ENCODE measurements at places on chromosomes 1 and 21.

DNA sequence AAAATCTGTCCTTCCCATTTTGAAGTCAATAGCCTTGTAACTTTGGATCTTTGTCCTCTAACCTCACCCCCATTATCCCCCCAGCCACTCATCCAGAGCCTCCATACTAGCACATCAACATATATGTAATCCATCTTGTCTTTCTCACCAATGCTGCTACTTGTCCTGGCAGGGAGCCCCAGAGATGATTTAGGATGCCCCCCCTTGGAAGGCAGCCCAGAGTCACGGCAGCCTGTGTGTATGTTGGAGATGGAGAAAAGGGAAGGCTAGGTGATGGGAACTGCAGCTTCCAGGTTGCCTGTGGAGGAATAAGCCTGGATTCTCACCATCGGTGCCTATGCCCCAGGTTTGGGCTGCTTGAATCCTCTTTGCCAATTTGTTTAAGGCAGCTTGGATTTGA lies 51.7 kb upstream of the SCMH1 start:
- no peak for DNase-seq

- DNase-seq, result no peak
Observed at GRCh38 chr1:7549277-7550161, 221.6 kb upstream of the VAMP3 start.

- DNase-seq, result no peak
Observed at GRCh38 chr1:230124186-230125128, 57.4 kb downstream of the GALNT2 start.

DNA sequence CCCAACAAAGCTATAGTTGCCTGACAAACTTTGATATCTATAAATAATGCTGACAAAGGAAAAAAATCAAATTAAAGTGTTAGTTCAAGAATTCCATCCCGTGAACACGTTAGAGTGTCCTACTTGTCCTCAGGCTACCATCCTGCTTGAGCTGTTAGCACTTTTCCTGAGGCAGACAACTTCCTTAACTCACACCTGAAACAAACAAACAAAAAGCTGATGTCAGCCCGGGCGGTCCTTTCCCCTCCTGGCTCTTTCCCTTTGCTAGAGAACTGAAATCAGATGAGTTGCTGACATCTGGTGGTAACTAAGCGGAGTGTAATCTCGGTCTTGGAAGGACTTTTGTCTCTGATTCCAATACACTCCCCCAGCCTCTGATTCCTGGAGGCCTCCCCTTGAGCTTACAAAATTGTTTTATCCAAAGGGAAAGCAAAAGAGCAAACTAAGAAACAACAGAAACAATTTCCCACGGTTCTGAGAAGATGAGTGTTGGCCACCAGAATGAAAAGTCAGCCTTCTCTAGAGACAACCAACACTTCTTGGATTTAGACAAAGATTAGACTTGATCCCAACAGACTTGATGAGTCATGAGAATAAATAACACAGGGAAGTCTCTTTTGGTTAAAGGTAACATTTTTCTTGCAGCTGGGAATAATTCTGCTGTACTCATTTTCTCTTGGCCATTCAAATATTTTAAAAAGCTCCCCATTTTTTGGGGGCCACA lies 135.4 kb downstream of the PROX1 start:
- peak; percentile 18 for DNase-seq

- no peak for DNase-seq
Observed at GRCh38 chr1:158002631-158003405, 9.4 kb downstream of the KIRREL1 start.

DNA sequence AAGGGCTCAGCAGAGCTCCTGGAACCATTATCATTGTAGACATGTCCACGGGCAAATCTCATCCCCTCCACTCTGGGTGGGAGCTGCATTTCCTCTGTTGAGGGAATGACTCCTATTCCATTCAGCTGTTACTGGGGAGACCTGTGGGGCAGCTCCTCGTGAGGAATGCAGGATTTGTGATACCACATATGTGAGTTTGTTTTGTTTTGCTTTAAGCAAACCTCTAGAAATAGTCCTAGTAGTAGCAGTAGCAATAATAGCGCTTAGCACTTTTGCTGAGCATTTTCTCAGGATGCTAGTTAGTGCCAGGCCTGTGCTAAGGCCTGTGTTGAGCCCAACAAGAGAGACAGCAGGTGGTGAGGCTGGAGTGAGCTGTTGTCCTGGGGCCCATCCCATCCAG lies 10.8 kb downstream of the OLIG1 start:
- DNase-seq, result no peak

DNA sequence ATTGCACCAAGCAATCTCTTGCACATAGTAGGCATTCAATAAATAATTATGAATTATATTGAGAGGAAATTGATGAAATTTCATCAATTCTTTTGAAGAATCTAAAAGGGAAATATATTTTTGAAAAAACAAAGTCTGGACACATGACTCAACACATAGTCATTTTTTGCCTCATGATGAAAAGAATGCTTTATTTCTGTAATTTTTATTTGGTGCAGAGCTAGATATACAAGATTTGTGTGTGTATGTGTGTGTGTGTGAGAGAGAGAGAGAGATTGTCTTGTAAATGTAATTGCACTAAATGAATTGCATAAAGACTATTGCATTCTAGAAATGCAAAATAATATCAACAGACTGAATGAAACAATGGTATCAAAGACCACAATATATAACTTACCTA lies 206.2 kb upstream of the C1orf87 start:
- no peak for DNase-seq

- DNase-seq, result no peak
Observed at GRCh38 chr1:75855010-75855409, 58.3 kb downstream of the MSH4 start.

DNA sequence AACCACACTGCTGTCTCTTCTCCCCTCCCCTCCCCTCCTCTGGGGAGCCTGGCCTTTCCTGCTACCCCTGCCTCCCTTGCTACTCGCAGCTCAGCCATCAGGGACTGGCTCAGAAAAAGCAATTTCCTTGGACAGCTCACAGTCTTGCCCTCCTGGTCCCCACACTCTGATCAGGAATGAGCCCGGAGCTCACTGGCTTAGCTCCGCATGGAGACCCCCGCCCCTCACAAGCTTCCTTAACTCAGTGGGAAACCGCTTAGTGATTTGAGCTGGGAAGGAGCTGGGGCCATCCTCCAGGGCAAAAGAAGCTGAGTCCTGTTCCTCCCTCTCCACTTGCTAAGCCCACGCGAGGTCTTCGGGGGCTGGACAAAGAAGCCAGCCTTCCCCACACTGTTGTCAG lies 70.3 kb upstream of the ACTL8 start:
- no peak for DNase-seq

- DNase-seq, result no peak
Observed at GRCh38 chr1:158810311-158810710, 20.8 kb upstream of the MNDA start.

GRCh38 chr1:105652109-105652508 lies 1404.4 kb upstream of the PRMT6 start:
- no peak for DNase-seq

DNA sequence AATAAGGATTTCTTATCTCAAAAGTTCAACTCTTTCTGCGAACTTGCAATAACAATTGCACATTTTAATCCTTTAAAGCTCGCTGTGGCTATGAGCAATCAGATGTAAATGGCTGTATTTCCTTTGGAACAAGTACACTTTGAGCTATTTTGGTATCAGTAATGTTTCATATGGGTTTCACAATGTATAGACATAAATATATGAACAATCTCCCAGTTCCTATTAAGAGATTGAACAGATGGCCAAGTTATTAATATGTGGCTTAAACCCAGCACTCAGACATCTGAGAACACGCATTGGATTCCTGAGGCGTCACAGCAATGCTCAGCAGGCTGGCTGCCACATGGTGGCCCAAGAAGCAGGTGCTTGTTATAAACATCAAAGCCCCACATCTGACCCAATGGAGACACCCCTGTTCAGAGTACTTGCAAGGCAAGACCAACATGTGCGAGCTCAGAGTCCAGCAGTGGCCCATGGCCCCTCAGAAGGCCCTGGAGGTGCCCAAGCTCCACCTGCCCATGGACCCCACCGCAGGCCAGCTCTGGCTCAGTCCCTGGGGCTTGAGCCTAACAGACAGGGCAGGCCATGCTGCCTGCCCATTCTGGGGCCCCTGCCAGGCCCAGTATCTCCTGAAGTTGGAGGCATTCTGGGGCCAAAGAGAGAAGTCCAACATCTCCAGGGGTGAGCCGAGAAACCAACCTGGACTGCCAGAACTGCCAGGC lies 23.7 kb downstream of the PSMG1 start:
- DNase-seq, result no peak

GRCh38 chr1:175034775-175035174 lies 11.6 kb upstream of the MRPS14 start:
- DNase-seq, result no peak

DNA sequence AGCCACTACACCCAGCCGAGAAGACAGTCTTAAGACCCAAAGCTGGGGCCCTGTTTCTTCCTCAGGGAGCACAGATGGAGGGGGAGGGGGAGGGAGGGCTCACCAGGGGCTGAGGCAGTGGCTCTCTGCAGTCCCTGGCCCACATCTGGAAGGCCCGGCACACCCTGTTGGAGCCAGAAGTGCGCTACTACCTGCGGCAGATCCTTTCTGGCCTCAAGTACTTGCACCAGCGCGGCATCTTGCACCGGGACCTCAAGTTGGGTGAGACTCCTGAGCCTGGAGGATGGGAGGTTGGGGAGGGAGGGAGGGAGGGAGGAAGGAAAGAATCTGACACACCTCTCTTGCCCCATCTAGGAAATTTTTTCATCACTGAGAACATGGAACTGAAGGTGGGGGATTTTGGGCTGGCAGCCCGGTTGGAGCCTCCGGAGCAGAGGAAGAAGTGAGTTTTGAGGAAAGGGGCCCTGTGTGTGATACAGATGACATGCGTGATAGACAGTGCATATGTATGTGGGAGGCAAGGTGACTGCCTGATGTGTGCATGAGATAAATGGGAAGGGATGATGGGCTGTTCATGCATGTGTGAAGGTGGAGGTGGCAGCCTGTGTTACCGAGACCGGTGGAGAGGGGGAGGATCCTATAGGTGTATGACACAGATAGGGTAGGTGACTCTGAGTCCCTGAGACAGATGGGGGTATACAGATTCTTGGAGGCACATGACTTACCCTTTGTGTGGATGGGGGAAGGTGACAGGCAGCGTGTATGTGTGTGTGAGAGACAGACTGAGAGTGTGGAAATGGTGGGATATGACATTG lies 1.5 kb downstream of the PLK3 start:
- DNase-seq, result no peak

- no peak for DNase-seq
Observed at GRCh38 chr1:156781585-156782186, 14.4 kb downstream of the PRCC start.

GRCh38 chr1:6424619-6425593 lies at the start of gene ESPN:
Gene ESPN, plus strand, starts transcription at chr1:6424776. Its CDS starts 180 bp downstream, at chr1:6424956.
- no peak for DNase-seq

DNA sequence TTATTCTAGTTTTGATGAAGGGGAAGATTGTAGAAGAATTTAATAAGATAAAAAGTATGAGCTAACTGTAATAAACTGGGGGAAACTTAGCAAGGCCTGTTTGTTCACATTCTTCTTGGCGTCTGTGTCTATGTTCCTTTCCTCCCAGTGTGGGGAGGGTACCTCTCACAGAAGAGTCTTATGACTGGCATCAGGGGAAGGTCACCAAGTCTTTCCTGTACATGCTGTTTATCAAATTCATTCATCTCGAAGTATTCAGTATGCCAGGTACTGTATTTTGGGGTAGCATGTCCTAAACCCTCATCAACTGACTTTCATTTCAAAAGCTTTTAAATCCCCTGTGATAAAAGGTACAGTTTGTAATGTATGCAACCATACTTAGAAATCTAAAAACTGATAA lies 78.4 kb downstream of the HS2ST1 start:
- DNase-seq, result no peak
